ENCODE measurements at places on chromosomes 1 and 21.

DNA sequence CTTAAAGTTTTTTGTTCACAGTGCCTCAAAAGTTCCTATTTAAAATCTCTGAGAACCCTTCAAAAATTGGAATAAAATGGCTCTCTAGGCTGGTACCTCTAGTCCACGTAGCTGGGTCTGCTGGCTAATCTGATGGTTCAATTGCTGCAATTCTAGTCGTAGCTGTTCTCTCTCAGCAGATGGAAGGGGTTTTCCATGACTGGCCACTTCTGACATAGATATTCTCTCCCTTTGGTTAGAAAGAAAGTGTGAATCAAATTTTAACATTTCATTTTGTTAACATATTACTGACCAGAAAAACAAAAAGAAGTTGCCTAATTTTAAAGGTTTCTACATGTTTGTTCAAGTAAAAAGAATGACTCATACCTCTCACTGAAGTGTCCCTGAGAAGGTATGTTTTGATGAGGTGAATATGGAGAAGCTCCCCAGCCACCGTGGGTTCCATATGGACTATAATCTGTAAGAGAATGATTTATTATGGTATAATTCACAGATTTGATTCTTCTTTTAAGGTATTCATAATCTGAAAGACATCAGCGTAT lies 29.3 kb upstream of the SERPINC1 start:
- DNase-seq, result no peak

DNA sequence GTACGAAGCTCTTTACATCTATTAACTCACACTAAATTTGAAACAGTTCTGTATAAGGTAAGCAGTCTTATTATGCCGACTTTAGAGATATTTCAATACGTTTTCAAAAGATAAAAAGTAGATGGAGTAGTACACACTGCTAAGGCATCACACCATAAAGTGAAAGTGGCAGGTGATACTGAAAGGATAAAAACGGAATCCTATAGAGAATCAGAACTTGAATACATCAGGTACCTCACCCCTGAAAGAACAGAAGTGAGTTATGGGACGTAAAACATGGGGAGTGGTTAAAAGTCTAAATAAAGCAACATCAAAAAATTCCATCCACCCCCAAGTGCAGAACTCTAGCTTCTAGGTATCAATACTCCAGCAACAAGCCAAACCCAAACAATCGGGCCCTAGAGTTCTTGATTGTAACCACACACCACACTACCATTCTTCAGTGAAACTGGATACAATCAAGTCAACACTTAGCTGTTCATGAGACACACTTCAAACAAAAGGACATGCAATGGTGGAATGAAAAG lies 142.6 kb downstream of the SMYD3 start:
- DNase-seq, result no peak

DNA sequence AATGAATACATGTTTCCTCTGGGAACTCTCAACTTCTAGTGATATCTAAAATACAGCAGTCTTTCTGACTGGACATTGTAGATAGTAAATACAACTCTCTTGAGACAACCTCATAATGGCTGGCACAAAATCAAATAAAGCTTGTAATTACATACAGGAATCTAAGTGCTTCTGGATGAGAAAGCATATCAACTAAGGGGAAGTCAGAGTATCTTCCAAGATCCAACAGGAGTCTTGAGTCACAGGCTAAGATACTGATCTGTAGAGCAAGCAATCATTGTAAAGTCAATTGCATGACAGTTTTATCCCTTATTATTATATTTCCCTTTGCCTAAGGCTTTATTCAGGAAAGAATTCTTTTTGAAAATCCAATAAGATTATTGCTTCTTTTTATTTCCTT lies 249.9 kb downstream of the LRRIQ3 start:
- no peak for DNase-seq

DNA sequence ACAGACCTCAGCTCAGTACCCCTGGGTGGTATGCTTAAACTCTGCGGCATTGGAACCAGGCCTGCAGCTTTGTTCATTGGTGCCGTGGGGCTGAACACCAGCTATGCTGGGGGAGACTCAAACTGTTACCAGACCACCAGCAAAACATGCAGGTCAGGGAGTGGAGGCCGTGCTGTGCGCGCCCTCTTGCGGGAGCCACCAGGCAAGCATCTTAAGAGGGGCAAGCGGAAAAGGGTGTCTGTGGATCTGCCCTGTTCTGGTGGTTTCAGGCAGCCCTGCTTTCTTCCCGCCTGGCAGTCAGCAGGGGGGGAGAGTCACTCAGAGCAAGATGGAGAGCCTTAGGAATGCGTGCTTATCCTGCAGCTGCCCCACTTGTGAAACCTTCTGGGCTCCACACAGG lies 276.9 kb upstream of the ZRANB2 start:
- DNase-seq, result no peak

DNA sequence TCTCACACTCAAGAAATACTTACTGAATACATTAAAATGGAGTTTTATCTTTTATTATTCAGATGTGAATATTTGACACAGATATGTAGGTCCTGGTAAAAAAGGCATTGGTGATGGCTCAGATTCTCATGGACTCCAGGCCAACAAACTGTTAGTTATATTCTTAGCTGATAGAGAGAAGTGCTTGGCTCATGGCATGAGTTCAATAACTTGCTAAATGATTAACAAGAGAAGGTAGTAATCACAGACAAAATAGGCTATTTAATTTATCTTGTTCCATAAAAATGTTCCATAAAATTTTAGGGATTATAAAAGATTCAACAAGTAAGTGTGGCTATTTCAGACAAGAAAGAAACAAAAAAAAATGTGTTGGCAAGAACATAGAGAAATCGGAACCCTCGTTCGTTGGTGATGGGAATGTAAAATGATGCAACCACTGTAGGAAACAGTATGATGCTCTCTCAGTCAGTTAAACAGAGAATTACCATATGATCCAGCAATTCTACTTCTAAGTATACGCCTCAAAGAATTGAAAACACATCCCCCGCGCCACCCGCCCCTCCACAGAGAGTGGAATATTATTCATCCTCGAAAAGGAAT lies 737.8 kb upstream of the ADAMTS5 start:
- no peak for DNase-seq

GRCh38 chr1:9714257-9714718 lies 62.8 kb downstream of the PIK3CD start:
- no peak for DNase-seq

- DNase-seq, result no peak
Observed at GRCh38 chr1:236284291-236284721, 2.5 kb upstream of the ERO1B start.

GRCh38 chr1:248828845-248829244 lies 3.1 kb upstream of the SH3BP5L start:
- no peak for DNase-seq

DNA sequence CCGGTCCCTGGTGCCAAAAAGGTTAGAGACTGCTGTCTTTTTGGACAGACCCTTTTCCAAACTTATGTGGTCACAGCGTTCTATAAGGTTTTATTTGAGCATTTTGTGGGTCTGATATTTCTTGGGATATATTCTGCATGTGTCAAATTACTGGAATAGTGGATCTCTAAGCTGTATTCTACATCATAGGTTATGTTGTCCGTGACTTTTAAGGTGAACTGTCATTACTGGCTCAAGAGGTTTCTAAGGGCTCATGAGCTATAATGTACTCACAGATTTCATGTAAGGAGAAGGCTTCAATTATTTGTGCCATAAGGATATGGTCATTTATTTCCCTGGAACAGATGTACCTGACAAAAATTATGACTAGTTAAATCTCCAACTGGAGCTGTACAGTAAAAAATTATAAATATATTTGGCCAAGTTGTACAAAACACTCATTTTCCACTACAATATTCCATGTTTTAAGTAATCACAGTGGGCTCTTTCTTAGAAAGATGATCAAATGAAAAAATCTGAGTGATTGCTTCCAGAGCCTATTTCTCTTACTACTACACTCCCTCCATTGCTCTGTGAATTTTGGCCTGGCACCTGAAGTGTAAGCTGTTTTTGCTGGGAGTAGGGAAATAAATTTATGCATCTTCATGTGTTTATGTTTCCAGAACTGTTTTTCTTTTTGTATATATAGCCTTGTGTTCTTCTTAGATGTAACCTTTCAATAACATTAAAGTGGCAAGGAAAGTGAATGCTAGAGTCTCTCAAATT lies 538.1 kb upstream of the ZRANB2 start:
- no peak for DNase-seq

- DNase-seq, result no peak
Observed at GRCh38 chr1:45403298-45403697, 63.1 kb upstream of the MUTYH start.

DNA sequence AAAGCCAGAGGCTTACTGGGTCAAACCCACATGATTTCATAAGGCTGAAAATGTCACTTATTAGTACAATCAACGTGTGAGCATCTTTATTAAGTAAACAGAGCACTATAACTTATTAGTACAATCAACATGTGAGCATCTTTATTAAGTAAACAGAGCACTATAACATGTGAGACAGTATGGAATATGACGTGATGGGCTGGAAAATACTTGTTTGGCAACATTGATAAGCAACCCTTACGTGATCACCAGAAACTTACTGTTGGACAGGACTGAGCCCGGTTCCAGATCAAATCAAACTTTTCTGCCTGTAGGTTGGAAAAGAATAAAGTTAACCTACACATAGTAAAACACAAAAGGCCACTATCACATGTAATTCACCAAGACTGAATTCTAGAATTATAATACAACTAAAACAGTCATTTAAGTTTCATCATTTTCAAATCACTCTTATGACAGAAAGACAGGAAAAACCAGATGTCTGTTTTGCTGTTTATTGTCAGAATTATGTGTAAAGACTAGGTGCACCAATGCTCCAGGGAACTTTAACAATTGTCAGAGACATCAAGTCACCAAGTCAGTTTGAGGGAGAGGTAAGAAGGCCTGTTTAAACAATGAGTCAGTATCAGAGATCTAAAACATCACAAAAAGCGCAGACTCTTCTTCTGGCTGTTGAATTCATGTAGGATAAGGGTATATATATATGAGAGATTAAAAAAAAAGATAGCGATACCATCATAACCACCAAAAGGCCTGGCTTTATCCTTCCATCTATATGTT lies 15.7 kb downstream of the ATPAF1 start:
- no peak for DNase-seq

- peak; percentile 70 for DNase-seq
Observed at GRCh38 chr1:119549719-119550132, 42.7 kb downstream of the HSD3B1 start.

DNA sequence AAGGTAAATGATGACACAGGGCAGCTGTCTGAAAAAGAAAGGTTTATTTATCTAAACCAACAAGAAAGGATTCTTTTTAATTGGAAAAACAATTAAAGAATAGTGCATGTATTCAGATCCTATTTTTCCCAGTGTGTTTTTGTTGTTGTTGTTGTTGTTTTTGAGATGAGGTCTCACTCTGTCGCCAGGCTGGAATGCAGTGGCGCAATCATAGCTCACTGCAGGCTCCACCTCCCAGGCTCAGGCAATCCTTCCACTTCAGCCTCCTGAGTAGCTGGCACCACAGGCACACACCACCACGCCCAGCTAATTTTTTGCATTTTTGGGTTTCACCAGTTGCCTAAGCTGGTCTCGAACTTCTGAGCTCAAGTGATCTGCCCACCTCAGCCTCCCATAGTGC lies 22.1 kb downstream of the NEK2 start:
- no peak for DNase-seq

GRCh38 chr1:78586572-78586971 lies 33.7 kb upstream of the IFI44L start:
- no peak for DNase-seq

DNA sequence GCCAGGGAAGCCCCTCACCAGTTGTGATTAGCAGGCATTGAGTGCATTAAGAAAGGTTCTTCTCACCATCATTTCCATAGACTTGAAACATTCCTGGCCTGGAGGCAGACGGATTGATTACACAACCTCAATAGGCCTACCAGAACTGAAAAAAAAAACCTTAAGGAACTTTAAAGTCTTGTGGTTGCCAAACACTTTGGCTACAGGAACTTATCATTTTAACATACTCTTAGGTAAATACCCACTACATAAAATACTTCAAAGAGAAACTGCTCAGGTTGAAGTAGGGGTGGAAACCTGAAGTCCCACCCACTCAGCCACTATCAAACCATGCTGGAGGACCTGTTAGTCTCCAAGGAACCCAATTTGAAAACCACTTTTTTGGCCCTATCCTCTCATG lies 22.4 kb upstream of the HMGB4 start:
- DNase-seq, result no peak

DNA sequence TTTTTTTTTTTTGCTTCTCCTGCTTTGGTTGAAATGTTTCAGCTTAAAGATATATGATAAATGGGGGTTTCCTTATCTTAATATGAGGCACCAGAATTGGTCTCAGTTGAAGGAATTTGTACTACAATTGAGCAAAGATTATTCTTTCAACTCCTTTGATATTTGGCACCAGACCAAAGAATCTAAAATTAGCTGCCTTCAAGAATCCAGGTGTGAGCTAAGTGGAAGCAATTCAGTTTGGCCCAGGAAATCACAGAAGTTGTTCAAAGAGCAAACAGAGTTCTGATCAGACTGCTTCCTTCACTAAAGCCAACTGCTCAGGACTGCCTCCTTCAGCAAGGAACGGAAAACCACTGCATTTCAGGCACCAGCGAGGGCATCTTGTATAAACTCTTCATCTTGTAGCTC lies 68.3 kb upstream of the BCAR3 start:
- DNase-seq, result no peak

GRCh38 chr1:66521721-66522365 lies 12.1 kb upstream of the SGIP1 start:
- no peak for DNase-seq

DNA sequence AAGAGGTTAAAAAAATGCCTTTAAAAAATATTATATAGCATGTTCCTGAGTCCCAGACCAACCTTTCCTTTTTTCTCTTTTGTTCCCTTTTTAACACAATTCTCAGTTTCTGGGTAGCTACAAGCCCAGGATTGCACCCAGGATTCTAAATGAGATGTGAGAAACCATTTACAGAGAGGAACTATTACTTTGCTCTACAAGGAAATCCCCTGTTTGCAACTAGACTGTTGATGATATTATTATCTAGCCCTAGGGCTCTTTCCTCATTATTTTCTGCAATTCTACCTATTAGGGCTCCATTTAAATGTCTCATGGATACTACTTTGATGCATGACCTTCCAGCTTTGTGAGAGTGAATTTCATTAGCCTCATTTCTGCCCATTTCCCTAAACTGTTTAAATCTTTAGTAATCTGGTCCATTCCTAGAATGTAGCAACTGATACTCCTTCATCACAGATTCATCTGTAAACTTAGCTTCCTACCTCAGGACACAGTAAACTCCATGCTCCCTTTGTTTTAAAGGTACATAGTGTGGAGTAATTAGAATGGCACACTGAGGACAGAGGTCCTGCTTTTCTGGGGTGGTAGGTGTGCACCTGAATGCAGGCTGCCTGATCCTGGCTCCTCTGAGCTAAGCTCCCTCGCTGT lies 7.1 kb upstream of the KIF14 start:
- DNase-seq, result no peak

- DNase-seq, result peak; percentile 82
Observed at GRCh38 chr1:151539321-151540020, 638 bp upstream of the TUFT1 start.

GRCh38 chr1:42450061-42450460 lies 5.8 kb downstream of the ZMYND12 start:
- DNase-seq, result no peak

DNA sequence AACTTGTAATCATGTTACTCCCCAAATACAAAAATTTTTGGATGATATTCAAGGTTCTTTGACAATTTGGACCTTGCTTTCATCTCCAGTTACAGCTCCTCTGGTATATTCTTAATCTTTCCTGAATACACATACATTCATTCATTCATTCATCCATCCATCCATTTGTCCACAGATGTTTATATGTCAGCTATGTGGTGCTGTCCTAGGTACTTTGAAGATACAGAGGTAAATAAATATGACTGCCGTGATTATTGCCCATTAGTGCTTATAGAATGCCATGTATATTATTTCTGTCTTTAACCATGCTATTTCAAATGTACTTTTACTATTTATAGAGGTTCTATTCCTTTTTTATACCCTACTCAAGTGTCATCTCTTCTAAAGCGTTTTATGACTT lies 72.1 kb downstream of the SYT14 start:
- no peak for DNase-seq

Measured in sciatic nerve (tissue), 2 donors.